ENCODE measurements at places on chromosomes 2 and 18. TPM values are rescaled to one million over a fixed set of nuclear protein-coding genes. Genes with fewer than 3 reads are reported as not detected.

DSG4 gene
- not detected for total RNA-seq

POU3F3 gene
- not detected for total RNA-seq

CPO gene
- total RNA-seq, result not detected

ERFE gene
- not detected for total RNA-seq

SLC19A3 gene
- total RNA-seq, result 1.1 TPM

MAP3K19 gene
- total RNA-seq, result not detected

SERPINB3 gene
- 1,684 TPM for total RNA-seq

MYO7B gene
- not detected for total RNA-seq

Measured in esophagus squamous epithelium (tissue), 5 donors.